ENCODE measurements at places on chromosomes 6 and 20. TPM values are rescaled to one million over a fixed set of nuclear protein-coding genes. Genes with fewer than 3 reads are reported as not detected.

GRCh38 chr6:56515081-56515905 lies 127.4 kb downstream of the DST start:
- no peak for DNase-seq

GRCh38 chr6:92364948-92365541 lies 1054.3 kb downstream of the EPHA7 start:
- DNase-seq = no peak

Gene SLC17A2
- total RNA-seq = not detected

- DNase-seq = no peak
These were observed 76.1 kb upstream of the TFAP2D start for GRCh38 chr6:50637267-50637666.

GRCh38 chr6:115972679-115973078 lies 88.0 kb downstream of the FRK start:
- no peak for DNase-seq

GRCh38 chr20:16143596-16143995 lies 429.7 kb downstream of the KIF16B start:
- DNase-seq = no peak

DNA sequence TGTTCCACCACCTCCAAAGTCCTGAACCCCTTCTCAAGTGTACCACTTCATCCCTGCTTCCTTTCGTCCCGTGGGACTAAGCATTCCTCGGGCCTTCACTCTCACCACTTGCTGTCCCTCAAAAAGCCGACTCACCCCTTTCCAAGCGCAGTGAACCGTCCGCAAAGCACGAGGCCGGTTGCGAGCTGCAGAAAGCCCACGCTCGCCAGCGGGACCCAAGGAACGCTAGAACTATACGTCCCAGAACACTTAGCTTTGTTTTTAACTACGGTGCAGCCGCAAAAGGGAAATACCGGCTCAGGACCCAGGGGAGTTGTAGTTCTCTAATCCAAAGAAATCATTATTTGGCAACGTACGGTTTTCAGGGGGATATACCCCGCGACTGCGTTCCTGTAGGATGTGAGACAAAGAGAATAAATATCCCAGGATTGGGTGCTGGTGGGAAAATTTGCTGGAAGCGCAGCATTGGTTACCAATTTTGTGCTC lies 416 bp upstream of the POLR1H start:
- DNase-seq = no peak

DNA sequence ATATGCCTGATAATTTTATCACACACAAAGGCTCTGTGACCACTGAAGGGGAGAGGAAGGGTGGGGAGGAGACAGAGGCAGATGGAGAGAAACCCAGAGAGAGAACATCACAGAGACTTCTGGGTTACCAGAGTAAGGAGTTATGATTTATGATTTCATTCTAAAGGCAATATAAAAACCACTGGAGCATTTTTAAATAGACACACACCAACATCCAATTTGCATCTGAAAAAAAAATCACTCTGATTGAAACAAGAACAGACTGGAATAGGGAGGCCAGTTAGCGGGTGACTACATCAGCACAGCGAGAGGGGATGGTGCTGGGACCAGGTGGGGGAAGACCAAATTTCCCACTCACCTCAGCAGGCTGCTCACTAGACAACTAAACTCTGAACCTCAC lies 104.8 kb downstream of the AGPAT4 start:
- no peak for DNase-seq

GRCh38 chr6:8948733-8949132 lies 513.4 kb upstream of the SLC35B3 start:
- no peak for DNase-seq

Gene C6orf141
- total RNA-seq = 35.9 TPM

DNA sequence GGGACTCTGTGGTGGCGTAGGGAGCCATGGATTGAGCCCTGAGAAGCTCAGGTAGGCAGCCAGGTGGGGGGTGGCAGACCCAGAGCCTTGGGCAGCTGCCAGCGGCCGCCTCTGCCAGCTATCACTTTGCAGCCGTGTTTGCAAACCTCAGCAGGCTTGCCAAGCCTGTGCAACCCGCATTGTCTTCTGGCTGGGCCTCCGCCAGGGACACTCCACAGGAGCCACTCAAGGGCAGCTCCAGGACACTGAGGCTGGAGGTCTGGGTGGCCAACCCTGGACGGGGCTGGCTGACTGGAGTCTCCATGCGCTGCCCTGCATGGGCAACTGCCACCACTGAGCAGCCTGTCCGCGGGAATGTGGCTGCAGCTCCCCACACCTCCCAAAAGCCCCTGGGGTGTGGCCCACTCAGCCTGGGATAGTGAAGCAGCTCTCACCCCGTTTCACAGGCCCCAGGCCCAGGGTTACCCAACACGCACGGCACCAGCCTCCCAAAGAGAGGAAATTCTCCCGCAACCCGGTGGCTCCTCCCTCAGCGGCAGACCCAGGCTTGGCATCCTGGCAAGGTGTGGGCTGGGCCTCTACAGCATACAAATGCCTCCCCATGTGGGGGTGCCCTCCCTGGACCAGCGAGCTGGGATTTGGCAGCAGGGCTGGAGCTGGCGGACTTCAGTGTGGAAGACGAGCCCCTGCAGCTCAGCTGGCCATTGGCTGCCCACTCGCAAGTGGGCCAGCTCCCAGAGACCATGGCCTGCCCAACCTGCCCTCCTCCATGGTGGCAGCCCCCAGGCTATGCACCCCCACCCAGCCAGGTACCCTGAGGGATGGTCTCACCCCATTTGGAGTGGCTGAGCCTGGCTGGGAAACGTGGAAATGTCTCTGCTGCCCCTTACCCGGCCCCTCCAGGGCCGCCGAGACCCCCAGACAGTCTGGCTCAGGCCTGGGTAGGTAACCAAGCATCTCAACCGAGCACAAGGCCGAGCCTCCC lies 2.9 kb downstream of the CHRNA4 start:
- DNase-seq = no peak

GRCh38 chr20:61694682-61695081 lies 371.0 kb downstream of the TAF4 start:
- no peak for DNase-seq

DNA sequence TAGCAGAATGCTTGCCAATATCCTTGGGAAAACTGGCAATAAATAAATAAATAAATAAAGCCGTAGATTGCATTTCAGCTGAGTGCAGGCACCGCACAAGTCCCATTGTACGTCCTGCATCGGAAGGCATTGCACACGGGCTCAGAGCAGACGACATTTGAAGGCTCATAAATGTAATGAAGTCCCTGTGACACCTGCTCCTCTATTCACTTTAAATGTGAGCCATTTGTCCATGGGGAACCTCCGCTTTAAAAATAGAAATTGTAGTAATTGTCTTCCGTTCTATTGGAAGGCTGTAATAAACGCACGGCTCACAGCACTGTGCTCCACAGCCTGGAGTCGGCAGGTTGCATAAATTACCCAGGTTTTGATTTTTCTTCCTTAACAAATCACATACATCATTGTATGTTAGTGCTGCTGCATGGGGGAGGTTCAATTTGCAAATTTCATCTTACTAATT lies 32.6 kb downstream of the MYT1 start:
- DNase-seq = no peak

Gene ZBTB2
- total RNA-seq = 30.5 TPM

- no peak for DNase-seq
These were observed 56.8 kb upstream of the TULP4 start for GRCh38 chr6:158255275-158255988.

Gene TRDN
- total RNA-seq = 10.4 TPM

Gene TFAP2C
- 22.5 TPM for total RNA-seq

Gene PACSIN1
- 7.0 TPM for total RNA-seq

Gene KPNA5
- 10.5 TPM for total RNA-seq

DNA sequence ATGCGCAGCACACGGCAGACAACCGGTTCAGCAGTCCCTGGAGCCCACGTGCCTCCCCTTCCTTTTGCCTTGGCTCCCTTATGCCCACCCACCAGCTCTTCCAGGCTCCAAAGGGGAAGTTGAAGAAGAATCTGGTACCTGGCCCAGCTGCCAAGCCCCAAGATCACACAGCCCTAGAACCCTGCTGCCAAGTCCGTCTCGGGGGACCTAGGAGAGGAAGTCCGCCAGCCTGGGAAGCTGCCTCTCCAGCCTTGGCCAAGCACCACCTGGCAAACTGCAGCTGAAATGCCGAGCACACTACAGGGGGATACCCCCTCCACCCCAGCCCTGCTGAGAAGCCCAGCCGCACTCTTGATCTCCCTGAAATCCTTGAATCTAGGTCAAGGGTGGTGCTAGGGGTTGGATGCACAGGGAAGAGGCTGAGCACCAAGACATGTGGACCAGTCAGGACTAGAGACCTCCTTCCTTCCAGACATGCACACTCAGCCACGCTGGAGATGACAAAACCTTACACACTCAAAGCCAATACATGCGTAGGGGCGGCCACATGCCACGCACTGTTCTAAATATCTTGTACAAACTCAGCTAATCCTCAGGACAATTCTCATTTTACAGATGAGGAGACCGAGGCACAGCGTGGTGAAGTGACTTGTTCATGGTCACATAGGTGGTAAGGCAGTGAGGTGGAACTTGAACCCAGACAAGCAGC lies 124.1 kb downstream of the PREX1 start:
- no peak for DNase-seq

Gene TRAPPC3L
- not detected for total RNA-seq

DNA sequence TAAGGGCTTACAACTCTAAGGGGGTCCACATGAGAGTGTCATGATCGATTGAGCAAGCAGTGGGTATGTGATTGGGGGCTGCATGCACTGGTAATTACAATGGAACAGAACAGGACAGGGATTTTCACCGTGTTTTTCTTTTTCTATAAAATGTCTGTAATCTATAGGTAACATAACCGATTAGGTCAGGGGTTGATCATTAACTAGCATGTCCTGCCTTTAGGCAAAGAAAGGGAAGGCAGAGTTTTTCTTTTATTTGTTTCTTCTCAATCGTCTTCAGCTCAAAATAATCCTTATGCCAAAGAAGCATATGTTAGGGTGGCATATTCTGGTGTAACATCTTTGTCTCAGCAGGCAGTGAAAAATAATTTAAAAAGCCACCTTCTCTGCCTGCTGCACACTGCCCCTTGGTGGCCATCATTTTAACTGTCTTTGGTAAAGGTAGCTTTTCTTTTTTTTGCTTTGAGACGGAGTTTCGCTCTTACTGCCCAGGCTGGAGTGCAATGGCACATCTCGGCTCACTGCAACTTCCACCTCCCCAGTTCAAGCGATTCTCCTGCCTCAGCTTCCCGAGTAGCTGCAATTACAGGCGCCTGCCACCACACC lies 9.7 kb upstream of the CEP43 start:
- no peak for DNase-seq

Gene CST7
- total RNA-seq = not detected

GRCh38 chr20:57445298-57445697 lies 54.1 kb downstream of the RBM38 start:
- DNase-seq = no peak

DNA sequence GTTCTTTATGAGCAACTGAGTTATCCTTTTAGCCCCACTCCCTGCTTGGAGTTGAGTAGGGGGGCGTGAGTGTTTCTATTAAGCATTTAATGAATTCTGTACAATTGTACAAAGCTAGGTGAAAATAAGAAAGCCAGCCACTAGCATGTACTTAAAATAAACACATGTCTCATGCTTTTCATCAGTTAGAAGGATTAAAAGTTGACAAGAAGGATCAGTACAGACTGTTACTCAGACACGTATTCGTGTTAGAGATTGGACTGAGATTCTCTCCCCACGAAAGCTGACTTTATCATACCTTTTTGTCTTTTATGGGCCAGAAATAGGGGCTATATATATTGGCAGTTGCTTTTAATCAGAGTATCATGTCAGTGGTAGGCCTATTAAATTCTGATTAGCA lies 1.7 kb downstream of the HSF2 start:
- no peak for DNase-seq

Gene RAB44
- not detected for total RNA-seq

Gene GPX5
- not detected for total RNA-seq

DNA sequence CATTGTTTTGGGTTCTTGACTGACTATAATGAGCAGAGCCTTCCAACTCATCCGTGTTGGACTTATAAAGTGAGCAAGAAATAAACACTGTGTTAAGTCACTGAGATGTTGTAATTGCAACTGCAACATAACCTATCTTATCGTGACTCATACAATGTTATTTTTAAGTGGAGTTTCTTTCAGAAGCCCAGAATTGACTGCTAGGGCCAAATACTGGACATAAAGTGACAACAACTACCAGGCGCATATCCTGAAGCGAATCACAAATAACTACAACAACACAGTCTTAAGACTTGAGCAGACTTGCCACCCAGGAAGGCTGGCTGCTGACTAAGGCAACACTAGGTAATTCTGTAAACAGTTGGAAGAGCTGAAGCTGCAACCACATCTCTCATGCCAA lies 326.6 kb downstream of the COL12A1 start:
- DNase-seq = no peak

Gene CBLN4
- not detected for total RNA-seq

Gene UNC5CL
- total RNA-seq = 0.79 TPM

Gene ANKRD60
- not detected for total RNA-seq

- DNase-seq = no peak
These were observed 46.3 kb downstream of the GRIK2 start for GRCh38 chr6:101439790-101440189.

DNA sequence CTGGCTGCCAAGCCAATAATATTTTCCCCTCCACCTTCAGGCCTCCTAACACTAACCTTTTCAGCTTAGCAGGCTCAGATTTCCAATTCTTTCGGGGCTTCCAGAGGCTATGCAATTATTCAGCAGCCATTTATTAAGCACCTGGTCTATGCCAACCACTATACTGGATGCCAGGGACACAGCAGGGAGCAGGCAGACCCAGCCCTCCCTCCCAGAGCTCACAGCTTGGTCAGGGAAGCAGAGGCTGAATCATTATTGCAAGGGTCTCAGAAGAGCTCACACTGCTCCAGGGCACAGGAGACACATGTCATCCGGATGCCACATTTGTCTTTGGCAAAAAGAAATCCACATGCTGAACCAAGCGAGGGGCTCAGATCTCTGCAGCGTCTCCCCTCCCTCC lies 1.3 kb downstream of the BPIFB1 start:
- DNase-seq = no peak

Gene MLN
- not detected for total RNA-seq

Gene ADIG
- not detected for total RNA-seq

GRCh38 chr6:85115376-85115775 lies 334.5 kb upstream of the NT5E start:
- DNase-seq = no peak

DNA sequence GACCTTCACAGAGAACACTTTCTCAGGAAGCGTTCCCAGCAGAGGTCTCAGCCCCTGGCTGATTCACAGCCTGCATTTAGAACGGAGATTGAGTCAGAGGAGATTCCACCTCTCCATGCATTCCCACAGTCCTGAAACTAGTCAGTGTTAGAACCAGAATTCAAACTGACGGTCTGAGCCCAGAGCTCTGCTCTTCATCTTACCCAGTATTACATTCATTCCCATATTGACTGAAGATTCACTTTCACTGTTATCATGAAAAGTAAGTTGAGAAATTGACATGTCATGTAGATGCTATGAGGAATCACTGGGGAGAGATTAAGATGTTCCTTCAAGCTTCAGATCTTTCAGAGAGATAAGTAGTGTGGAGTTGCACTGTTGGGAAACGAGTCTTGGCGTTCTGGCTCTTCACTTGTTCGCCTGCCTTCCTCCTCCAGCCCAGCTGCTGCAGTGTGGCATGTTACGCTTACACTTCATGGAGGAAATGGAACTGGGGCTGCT lies 28.3 kb downstream of the MAS1 start:
- DNase-seq = no peak

Gene DDO
- not detected for total RNA-seq

- DNase-seq = peak; percentile 85
These were observed at the start of gene SH3BGRL2 for GRCh38 chr6:79630883-79631692. TSS of gene SH3BGRL2 (plus strand) at chr6:79631329. CDS start at chr6:79631462, 133 bp downstream.

- DNase-seq = no peak
These were observed 499.6 kb upstream of the SULF2 start for GRCh38 chr20:48284837-48285236.

Gene GCM1
- total RNA-seq = 0.07 TPM

Measured in H9 (cell line).